Kidney (tissue), 22 donors: ENCODE measurements at places on chromosomes 6 and 20. TPM values are rescaled to one million over a fixed set of nuclear protein-coding genes. Genes with fewer than 3 reads are reported as not detected.

The NDRG3 gene
- 26.4 TPM for polyA plus RNA-seq

DNA sequence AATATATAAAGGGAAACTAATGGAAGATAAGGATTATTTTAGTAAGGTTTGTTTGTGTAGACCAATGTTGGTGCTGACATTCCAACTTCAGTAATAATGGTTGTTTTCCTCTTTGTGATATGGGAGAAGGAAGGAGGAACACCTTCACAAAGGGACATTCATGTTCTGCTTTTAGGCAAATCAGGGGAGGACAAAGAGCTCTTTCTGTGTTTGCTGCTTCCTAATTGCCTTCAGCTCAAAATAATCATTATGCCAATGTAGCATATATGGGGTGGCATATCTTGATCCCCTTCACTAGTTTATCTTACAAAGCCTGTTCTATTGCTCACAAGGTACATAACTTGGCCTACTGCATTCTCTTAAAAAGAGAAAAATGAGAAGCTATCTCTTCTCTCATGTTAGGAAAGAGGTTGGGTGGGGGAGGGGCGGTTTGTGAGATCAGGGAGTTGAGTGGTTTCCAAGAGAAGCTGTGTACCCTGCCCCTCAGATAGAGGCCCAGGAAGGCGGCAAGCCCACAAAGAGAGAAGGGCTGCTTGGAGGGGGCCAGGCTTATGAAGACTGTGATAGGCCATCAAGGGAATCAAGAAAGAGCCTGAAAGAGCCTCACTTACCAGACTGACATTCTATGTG is 4.7 kb upstream of the ADGRG6 start:
- DNase-seq: no peak

DNA sequence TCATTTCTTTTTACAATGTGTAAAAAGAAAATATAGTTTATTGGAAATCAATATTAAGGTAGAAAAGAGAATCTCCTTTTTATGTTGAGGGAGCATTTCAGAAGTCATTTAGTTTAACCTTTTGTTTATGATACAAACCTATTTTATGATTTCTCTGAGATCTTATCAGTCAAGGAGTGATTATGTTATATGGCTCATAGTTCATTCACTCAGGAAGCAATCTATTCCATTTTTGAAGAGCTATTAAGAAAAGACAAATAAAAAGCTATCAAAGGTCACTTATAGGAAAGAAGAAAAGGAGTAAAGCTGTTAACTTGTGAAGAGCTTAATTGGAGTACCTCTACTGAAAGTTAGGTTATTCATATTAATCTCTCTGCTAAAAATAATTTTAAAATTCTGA is 526.6 kb upstream of the JAG1 start:
- DNase-seq: no peak

The IDH3B gene
- 134 TPM for polyA plus RNA-seq

The CLDN20 gene
- polyA plus RNA-seq: 0.77 TPM

The MRPL18 gene
- 87.2 TPM for polyA plus RNA-seq

The MRPL14 gene
- polyA plus RNA-seq: 71.5 TPM

- DNase-seq: peak; percentile 12
Measured at GRCh38 chr6:137571854-137572253, 77.7 kb upstream of the OLIG3 start.

DNA sequence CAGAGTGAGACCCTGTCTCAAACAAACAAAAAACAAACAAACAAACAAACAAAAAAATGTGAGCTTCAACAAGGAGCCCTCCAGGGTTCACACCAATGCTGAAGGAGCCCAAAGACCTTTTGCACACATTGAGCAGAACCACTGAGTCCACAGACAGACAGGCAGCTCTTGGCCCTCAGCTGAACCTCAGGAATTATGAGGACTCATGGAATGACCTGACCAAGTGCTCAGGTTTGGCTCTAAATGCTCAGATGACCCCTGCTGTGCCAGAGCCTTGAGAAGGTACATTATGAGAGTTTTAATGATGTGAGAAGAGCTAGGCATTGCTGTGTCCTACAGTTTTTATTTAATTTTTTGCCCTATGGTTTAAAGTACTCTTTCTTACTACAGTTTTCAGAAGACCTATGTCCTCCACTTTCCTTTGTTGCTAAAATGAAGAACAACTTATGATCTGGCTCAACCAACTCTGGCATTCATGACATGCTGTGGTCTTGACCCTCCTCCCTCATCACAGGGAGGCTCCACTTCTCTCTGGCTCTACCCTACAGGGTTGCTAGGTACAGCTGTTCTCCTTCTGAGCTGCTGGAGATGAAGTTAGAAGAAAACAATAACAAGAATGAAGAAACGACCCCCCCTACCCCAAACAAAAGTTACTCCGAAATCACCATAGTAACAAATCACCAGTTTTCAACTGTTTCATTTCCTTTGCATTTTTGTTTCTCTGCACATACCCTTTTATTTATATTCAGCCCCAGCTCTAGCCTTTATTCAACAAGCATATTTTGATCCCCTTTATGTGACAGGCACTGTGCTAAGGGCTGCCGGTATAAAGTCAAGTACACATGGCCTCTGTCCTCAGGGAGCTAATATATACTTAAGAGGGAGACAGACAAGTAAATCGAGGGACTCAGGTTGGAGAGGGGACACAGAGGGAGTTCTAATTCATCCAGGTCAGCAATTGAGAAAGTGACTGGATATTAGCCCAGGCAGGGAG is 128.7 kb upstream of the TRAF3IP2 start:
- peak; percentile 35 for DNase-seq

GRCh38 chr6:75505424-75505823 is 11.8 kb upstream of the FILIP1 start:
- DNase-seq: no peak

- DNase-seq: no peak
Measured at GRCh38 chr6:92521553-92521952, 897.8 kb downstream of the EPHA7 start.

DNA sequence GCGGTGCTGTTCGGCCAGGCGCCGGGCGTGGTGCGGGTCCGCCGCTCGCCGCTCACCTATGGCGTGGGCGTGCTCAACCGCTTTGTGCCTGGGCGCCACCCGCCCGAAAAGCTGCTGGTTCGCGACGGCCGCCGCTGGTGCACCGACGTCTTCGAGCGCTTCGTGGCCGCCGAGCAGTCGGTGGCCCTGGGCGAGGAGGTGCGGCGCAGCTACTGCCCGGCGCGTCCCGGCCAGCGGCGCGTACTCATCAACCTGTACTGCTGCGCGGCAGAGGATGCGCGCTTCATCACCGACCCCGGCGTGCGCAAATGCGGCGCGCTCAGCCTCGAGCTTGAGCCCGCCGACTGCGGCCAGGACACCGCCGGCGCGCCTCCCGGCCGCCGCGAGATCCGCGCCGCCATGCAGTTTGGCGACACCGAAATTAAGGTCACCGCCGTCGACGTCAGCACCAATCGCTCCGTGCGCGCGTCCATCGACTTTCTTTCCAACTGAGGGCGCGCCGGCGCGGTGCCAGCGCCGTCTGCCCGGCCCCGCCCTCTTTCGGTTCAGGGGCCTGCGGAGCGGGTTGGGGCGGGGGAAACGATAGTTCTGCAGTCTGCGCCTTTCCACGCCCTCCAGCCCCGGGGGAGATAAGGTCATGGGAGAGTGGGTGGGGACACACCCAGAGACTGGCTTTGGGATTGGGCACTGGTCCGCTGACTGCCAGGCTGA is 15.7 kb downstream of the ADISSP start:
- no peak for DNase-seq

GRCh38 chr6:43982084-43982625 is 145.1 kb downstream of the MRPL14 start:
- no peak for DNase-seq

DNA sequence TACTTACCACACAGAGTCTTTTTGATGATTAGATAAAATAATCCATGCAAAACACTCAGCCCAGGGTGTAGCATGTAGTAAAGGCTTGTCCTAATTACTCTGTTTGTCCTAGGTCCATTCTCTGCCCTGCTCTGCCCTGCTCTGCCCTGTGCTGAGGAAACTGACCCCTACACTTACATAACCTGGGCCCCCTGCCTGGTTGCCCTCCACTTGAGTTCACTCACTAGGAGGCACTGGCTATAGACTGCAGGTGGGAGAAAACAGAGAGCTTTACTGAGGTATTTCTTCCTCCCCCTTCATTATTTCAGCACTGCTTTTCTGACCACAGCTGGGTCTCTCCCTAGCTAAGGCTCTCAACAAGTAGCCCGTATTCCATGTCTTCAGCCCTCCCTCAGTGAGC is 70.9 kb upstream of the TBX18 start:
- DNase-seq: no peak

GRCh38 chr6:686497-686896 is 6.4 kb downstream of the EXOC2 start:
- DNase-seq: no peak

DNA sequence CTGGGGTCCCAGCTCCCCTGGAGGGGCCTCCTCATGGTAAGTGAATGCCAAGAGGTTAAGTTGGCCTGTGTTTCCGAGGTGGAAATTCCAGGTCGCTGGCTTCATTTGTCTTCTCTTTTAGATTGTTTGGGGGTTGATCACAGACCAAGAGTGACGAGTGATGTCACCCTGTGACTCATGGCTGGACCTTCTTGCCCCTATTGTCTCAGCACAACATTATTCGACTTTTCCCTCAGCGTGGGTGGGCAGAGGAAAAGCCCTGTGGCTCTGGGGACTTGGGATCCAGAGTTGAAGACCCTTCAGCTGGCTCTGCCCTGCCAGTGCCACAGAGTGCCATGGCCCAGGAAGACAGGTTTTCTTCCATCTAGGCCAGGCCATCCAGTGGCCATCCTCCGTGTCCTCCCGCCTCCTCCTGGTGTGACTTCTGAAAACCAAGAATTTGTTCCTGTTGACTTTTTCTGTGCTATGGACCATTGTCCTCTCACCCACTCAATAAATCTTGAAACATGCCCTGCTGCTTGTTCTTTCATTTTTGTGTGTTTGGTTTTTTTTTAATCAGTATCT is 15.4 kb upstream of the SNHG17 start:
- DNase-seq: no peak

DNA sequence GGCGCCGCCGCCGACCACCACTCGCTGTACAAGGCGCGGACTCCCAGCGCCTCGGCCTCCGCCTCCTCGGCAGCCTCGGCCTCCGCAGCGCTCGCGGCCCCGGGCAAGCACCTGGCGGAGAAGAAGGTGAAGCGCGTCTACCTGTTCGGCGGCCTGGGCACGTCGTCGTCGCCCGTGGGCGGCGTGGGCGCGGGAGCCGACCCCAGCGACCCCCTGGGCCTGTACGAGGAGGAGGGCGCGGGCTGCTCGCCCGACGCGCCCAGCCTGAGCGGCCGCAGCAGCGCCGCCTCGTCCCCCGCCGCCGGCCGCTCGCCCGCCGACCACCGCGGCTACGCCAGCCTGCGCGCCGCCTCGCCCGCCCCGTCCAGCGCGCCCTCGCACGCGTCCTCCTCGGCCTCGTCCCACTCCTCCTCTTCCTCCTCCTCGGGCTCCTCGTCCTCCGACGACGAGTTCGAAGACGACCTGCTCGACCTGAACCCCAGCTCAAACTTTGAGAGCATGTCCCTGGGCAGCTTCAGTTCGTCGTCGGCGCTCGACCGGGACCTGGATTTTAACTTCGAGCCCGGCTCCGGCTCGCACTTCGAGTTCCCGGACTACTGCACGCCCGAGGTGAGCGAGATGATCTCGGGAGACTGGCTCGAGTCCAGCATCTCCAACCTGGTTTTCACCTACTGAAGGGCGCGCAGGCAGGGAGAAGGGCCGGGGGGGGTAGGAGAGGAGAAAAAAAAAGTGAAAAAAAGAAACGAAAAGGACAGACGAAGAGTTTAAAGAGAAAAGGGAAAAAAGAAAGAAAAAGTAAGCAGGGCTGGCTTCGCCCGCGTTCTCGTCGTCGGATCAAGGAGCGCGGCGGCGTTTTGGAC is 2.0 kb downstream of the SOX4 start:
- DNase-seq: peak; percentile 37

The HSPA1L gene
- polyA plus RNA-seq: 2.3 TPM

DNA sequence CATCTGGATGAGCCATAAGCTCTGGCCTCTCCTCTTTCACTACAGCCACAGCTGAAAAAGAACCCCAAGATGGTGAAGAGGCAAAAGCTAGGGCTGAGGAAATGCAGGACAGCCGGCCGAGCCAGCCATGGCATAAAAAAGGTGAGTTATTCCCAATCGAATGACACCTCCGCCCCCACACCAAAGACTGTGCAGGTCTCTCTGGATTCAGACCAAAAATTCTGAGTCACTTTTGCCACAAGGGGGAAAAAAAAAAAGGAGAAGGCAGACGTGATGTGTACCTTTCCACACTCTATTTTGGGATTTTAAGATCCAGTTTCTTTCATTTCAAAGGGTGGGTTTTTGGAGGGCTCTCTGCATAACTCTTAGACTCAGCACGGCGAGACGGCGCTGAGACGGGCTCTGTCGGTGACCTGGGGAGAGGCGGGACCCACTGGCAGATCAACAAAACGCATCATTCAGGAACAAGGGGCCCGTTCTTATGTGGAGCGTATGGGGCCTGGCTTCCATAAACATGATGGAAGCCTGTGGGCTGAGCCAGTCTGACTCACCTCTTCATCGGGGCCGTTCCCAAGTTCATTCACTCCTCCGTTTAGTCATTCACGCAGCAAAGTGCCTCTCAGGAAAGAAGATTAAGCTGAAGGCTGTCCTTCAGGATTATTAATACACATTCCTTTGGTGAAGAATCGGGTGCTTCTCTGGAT is 54.8 kb downstream of the NFATC2 start:
- DNase-seq: no peak

The CTAGE9 gene
- polyA plus RNA-seq: not detected

- no peak for DNase-seq
Measured at GRCh38 chr6:68010936-68011335, 624.1 kb upstream of the ADGRB3 start.

- no peak for DNase-seq
Measured at GRCh38 chr6:39961178-39961577, 26.9 kb upstream of the MOCS1 start.

The CD93 gene
- 9.9 TPM for polyA plus RNA-seq

GRCh38 chr6:97989451-97989850 is 706.4 kb upstream of the MMS22L start:
- no peak for DNase-seq

GRCh38 chr20:40109136-40109535 is 579.9 kb downstream of the MAFB start:
- no peak for DNase-seq

DNA sequence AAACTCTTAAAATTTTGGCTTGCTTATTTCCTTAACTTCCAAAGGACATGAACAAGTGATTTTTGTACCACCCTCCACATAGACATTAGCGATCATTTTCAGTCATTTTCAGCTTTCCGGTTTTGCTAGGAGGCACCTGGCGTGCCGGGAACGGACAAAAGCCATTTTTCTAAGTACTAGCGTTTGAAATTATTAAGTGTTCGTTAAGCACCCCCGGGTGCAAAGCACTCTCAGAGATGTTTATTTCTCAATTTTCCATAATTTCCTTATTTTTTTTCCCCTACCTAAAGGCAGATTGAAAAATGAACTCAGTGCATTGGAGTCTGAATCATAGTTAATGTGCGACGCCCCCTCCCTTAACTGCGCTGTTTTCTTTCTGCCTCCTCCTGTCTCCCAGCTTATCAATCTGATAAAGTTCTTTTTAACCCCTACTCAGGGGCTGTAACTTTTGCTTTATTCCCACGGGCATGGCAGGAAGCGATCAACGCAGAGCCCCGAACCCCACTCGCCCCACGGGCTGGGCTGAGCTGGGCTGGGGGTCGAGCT is 58.2 kb downstream of the ZNF831 start:
- DNase-seq: no peak

The SLC23A2 gene
- 4.8 TPM for polyA plus RNA-seq
